ENCODE measurements at places on chromosomes 5 and 9. TPM values are rescaled to one million over a fixed set of nuclear protein-coding genes. Genes with fewer than 3 reads are reported as not detected.

GMCL2 gene
- not detected for total RNA-seq

PCDHB9 gene
- 0.09 TPM for total RNA-seq

GABRB2 gene
- total RNA-seq, result not detected

TIGD6 gene
- total RNA-seq, result 6.1 TPM

ACTBL2 gene
- total RNA-seq, result not detected

SPTLC1 gene
- total RNA-seq, result 60.2 TPM

SPAAR gene
- total RNA-seq, result 0.09 TPM

TBC1D2 gene
- 14.4 TPM for total RNA-seq

CD274 gene
- total RNA-seq, result 1.3 TPM

NUTM2F gene
- not detected for total RNA-seq

RAPGEF6 gene
- total RNA-seq, result 10.9 TPM
